Panc1 (cell line): ENCODE measurements at places on chromosomes 11 and 22.

GRCh38 chr22:17842386-17842785, 68.1 kb upstream of the BID start:
- DNase-seq, result no peak

- no peak for DNase-seq
Measured at GRCh38 chr11:71322861-71323582, 70.6 kb upstream of the SHANK2 start.

DNA sequence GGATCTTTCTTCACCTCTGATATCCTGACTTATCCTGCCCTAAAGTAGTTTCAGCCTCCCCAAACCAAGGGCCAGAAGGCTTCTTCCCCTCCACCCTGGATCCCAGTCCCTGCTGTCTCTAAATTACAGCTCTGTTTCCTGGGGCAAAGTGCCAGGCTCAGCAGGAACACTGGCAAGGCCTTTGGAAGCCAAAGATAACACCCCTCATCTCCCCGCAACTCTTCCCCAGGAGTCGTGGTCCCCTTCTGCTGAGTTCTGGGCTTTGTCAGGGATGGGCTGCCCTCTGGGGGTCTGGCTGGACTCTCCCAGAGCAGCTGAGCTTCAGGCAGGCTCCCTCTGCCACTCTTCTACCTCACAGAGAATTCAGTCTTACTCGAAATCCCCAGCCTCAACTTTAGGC, 53.8 kb upstream of the AMPD3 start:
- no peak for DNase-seq

- DNase-seq, result no peak
Measured at GRCh38 chr11:61337706-61338470, 4.9 kb downstream of the TKFC start.

GRCh38 chr11:95762534-95762933, 27.0 kb downstream of the FAM76B start:
- no peak for DNase-seq

- DNase-seq, result no peak
Measured at GRCh38 chr11:88179971-88180629, 4.9 kb upstream of the RAB38 start.

- no peak for DNase-seq
Measured at GRCh38 chr11:8066036-8066910, 14.7 kb upstream of the TUB start.

DNA sequence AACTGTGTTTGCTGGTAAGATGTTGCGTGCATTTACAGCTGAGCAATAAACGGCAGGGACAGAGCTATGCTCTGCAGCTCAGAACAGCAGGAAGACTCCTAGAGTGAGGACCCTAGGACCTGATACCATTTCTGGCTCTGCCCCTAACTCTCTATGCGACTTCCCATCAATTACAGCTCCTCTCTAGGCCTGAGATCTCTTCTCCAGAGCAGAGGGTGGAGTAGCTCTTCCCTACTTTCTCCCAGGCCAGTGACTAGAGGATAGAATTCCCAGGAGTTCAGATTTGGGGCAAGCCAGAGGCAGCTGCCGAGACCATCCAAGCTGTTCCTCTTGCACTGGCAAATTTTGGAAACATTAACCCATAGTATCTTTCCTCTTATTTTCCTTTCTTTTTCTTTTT, 12.8 kb upstream of the SCGB1A1 start:
- DNase-seq, result no peak

GRCh38 chr11:46697303-46697702, 3.1 kb downstream of the ARHGAP1 start:
- DNase-seq, result no peak

GRCh38 chr11:82315093-82315492, 418.6 kb downstream of the FAM181B start:
- DNase-seq, result no peak

GRCh38 chr11:289712-290620, 1.0 kb downstream of the PGGHG start:
- no peak for DNase-seq

DNA sequence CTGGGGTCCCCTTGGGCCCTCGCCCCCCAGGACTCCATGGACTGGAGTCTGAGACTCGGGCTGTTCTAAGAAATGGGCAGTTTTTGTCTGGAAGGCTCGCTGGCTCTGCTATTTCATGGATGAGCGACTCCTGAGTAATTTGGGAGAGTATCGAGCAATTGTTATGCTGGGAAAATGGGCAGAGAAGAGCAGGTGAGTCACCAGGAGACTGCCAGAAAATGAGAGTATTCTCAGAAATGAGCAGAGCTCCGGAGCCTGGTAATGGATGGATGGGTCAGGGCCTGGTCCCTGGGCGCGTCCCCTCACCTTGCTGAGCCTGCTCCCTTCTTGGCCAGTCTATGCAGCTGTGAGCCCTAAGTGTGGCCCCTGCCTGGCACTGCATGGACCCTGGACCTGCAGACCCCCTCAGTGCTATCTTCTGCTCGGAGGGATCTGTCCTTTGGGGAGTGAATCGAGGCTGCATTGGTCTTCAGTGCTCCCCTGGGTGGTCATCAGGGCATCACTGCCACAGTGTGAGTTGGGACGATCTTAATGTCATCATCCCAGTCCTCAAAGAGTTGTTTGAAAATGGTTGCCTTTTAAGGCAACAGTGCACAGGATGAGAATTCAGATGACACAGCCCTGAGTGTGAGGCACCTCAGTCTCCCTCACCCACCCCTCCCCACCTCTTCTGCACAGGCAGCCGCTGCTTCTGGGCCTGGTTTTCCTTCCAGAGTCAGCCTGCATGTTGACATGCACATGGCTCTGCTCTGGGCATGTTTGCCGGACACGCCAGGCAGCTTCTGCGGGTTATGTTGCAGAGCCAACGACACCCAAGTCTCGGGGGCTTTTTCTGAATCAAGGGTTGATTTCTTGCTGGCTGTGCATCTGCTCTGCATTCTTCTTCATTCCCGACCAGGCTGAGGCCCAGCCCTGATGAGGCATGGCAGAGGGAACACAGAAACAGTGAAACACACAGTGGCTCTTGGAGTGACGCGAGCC, 519.0 kb downstream of the TBC1D22A start:
- DNase-seq, result no peak

- DNase-seq, result no peak
Measured at GRCh38 chr11:104442321-104442720, 278.4 kb upstream of the PDGFD start.

- no peak for DNase-seq
Measured at GRCh38 chr11:70191495-70192140, 11.5 kb upstream of the FADD start.

- DNase-seq, result no peak
Measured at GRCh38 chr22:44335903-44336803, 23.4 kb upstream of the SHISAL1 start.

- DNase-seq, result no peak
Measured at GRCh38 chr11:7894251-7894650, 36.8 kb downstream of the OR10A6 start.

DNA sequence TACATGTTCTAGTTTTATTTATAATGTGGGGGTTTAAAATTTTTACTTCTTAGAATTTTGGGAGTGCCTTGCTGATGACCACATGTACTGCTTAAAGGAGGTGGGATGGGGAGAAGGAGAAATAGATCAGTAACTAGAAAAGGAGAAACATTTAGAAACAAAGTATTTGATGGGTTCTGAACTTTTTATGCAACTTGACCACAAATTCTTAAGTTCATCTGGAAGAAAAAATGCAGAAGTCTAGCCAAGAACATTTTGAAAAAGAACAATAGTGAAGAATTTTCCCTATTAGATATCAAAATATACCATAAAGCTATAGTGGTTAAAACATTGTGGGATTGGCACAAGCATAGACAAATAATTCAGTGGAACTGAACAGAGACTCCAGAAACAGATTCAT, 73.3 kb upstream of the AMPD3 start:
- DNase-seq, result no peak

- no peak for DNase-seq
Measured at GRCh38 chr11:8826901-8827560, 84.0 kb upstream of the AKIP1 start.

GRCh38 chr11:111476956-111477355, 35.2 kb downstream of the BTG4 start:
- no peak for DNase-seq

DNA sequence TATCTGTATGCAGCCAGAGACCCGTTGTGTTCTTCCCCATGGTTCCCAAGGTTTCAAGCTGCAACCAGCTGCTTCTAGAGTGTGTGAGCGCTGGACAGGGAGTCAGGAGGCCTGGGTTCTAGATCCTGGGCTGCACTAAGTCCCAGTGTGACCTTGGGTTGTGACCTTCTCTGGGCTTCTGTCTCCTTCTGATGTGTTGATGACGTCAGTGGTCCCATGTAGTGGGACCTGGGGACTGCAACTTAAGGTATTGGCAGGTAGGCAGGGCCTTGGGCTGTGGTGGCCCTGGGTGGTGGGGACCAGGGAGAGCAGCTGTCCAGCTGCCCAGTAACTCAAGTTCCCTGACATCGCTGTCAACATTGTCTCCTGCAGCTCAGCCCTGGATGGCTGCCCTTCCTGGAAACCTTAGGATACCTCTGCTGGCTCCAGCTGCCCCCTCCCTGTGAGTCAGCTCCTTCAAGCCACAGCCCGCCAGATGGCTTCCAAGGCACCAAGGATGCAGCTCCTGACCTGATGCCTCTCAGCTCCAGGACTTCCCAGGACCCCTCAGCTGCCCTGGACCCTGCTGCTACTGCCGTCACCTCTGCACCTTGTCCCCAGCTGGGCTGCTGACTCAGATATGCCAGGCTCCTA, 1.3 kb upstream of the PVALB start:
- DNase-seq, result no peak

GRCh38 chr22:33232071-33232470, 173.9 kb upstream of the SYN3 start:
- DNase-seq, result no peak

- no peak for DNase-seq
Measured at GRCh38 chr22:22061085-22062077, 78.8 kb upstream of the TOP3B start.

- DNase-seq, result no peak
Measured at GRCh38 chr11:120873966-120874735, 149.8 kb upstream of the TBCEL start.

DNA sequence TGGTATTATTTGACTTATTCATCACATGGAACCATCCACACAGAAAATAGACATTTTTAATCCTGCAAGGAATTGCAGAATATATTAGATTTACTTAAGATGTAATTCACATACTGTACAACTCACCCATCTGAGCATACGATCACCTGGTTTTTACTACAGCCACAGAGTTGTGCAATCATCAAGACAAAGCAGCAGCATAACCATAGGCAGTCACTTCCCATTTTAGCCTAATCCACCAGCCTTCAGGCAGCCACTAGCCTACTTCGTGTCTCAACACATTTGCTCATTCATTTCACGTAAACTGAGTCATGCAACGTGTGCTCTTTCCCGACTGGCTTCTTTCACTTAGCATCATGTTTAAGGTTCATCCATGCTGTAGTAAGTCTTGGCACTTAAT, 23.0 kb downstream of the PIWIL3 start:
- DNase-seq, result no peak

DNA sequence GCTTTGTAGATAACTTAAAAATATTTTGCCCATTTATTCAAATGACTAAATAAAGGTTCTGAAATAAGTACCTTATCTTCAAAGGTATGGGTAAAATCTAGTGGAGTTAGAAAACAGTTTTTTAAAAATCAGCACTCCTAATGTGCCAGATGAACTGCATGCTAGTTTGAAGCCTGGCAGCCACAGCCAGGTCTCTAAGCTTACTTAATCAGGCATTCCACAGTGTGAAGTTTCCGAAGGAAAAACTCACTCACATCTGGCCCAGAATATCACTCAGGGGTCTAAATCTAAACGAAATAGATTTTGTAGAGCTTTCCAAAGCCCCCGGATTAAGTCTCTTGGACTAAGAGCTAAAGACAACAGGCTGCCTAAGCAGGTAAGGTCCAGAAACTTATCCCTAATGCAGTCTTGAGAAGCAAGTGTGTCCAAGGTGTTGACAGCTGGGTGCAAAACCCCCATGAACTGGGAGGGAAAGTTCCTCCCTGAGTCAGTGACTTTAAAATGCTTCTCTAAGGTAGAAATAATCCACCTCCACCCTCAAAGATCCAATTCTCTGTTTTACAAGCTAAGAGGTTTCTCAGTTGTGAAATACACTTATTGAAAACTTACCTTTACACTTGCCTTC, 157.6 kb downstream of the FCHSD2 start:
- no peak for DNase-seq

- no peak for DNase-seq
Measured at GRCh38 chr11:112464949-112465348, 204.3 kb upstream of the PLET1 start.

DNA sequence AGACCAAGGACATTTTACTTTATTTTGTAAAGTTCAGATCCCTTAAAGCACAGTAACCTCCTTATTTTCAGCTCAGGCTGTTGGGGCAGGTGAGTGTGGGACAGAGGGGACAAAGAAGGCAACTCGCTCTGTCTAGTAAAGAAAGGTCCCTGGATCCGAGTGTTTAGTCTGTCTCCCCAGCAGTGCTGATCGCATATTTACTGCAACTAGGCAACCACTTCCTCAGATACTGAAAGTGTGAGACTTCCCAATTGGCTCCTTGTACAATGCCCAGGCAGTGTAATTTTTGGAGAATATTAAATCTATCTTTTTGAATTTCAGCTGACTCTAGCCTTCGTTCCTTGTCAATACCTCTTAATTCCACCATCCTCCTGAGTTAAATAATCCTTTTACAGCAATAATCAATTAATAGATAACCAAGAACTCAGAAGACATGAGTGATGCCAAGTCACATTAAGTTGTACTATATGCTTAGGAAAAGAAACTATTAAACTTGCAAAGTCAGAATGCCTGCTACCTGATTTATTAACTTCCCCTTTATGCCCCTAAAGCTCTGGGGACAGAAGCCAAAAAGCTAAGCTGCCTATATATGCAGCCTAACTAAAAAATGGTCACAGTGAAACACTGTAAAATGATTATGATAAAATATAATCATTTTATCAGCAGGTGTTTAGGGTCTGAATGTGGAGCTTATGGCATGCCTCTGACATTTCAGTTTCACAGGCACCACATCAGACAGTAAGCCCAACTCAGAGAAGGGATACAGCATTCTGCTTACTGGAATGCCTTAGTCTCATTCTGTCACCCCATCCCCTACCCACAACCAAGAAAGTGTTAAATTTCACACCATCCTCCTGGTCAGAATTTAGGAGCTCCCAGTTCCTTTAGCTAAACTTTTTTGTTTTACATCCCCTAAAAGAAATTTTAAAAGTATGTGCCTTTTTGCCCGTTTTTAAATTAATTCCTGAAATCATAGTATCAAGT, 138.7 kb downstream of the TRIM44 start:
- no peak for DNase-seq

DNA sequence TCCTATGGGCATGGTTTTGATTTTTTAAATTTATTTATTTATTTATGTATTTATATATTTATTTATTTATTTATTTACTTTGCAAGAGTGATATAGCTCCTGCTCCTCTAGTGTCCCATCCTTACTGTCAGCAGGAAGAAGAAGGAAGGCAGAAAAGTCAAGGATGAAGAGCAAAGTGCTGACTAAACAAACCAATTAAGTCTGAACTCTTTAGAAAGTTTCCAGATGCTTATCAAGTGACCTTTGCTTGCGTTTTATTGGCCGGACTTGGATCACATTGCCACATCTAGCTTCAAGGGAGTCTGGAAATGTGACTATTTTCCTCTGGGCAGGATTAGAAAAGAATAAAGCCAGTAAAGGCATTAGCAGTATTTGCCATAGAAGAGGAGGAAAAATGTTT, 8.7 kb upstream of the OR4B1 start:
- DNase-seq, result no peak
